Frontal cortex (tissue), 4 donors: ENCODE measurements at places on chromosomes 1 and 21.

- DNase-seq: no peak
Measured at GRCh38 chr1:6724517-6725141, 23.0 kb upstream of the DNAJC11 start.

DNA sequence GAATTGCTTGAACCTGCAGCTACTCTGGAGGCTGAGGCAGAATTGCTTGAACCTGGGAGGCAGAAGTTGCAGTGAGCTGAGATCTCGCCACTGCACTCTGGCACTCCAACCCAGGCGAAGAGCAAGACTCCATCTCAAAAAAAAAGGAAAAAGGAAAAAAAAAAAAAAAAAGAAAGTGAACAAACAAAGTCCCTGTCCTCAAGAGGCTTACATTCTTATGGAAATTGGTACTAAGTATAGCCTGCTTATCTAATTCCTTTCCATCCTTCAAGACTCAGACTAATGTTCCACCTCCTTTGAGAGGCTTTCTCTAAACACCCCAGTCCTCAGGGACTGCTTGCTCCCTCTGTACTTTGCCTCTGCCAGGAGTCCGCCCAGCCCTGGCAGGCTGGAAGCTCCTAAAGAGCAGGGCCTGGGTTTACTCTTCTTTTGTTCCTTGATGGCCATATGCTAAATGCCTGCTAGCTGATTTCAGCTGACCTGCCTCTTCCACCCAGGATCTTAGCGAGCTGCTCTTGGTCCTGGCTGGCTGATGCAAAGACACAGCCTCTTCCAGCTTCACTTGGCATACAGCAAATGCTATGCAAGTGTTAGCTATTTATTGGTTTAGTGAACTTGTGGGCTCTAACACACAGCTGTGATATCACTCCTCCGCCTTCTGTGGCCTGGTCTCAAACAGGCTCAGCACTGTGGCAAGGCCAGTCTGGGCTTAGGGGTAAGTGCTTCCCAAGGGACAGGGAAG lies 9.8 kb downstream of the SLC9A1 start:
- DNase-seq: no peak

GRCh38 chr21:29810871-29811270 lies 128.9 kb downstream of the GRIK1 start:
- DNase-seq: no peak

GRCh38 chr1:163107655-163108054 lies 38.5 kb downstream of the RGS4 start:
- no peak for DNase-seq
